ENCODE measurements at places on chromosomes 13 and 19. TPM values are rescaled to one million over a fixed set of nuclear protein-coding genes. Genes with fewer than 3 reads are reported as not detected.

- H3K27ac ChIP-seq, result no peak overlapping the region
- H3K4me3 ChIP-seq, result peak overlapping the region; percentile 73
- H3K27me3 ChIP-seq, result peaks cover 75% of the 10 kb centered on the region
- peaks cover 4% of the 10 kb centered on the region for H3K4me1 ChIP-seq
These were observed 4.3 kb downstream of the ONECUT3 start for GRCh38 chr19:1757468-1758230.

- no peak within 1 kb of the TSS for H3K4me3 ChIP-seq
- no peaks in the 10 kb centered on the region for H3K4me1 ChIP-seq
- H3K27ac ChIP-seq, result no peak within 1 kb of the TSS
- no peaks in the 10 kb centered on the region for H3K36me3 ChIP-seq
- no peaks in the 10 kb centered on the region for H3K27me3 ChIP-seq
These were observed at the start of gene FPR3 for GRCh38 chr19:51794885-51795490. Gene FPR3, plus strand, starts transcription at chr19:51795157. Its CDS starts 28,592 bp downstream, at chr19:51823749.

DNA sequence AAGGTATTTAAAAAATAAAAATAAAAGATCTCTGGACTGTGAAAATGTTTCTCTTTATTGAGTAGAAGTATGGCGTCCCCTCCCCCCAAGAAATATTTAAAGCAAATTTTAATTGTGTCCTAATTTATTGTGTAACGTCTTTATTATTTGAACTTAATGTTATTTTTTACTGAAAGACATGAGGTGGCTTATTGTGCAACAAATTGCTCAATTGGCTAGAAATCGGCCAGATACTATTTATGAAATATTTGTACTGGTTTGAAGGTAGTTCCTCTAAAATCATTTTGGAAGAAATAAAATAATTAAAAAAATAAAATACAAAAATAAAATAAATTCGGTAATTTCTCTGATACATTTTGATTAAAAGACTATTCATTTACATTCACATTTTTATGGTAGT, 162.3 kb downstream of the DACH1 start:
- H3K36me3 ChIP-seq, result peaks cover 7% of the 10 kb centered on the region
- H3K4me1 ChIP-seq, result peaks cover 15% of the 10 kb centered on the region
- no peak overlapping the region for H3K27ac ChIP-seq
- no peak for DNase-seq
- no peaks in the 10 kb centered on the region for H3K27me3 ChIP-seq
- no peak overlapping the region for H3K4me3 ChIP-seq

The GSX1 gene
- total RNA-seq, result not detected

- peak overlapping the region; percentile 96 for H3K27ac ChIP-seq
- H3K4me1 ChIP-seq, result peaks cover 37% of the 10 kb centered on the region
- H3K4me3 ChIP-seq, result peak overlapping the region; percentile 74
- H3K36me3 ChIP-seq, result peaks cover 5% of the 10 kb centered on the region
These were observed 9.0 kb upstream of the CIRBP start for GRCh38 chr19:1259876-1260748.

The FFAR3 gene
- 0.45 TPM for total RNA-seq

DNA sequence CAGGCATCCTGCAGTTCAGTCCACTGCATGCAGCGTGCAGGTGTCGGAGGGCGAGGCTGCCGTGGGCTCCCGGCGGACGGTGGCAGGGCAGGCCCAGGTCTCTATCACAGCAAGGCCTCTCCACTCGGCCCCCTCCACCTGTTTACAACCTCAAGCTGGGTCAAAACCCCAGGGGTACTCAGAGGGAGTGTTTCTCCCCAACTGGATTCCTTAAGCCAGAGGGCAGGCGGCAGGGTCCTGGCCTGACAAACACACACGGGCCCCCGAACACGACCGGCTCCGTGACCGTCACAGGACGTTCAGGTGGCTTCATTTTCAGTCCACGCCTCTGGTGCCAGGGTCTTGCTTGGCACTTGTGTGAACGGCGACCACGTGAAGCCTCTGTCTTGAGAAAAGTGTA, 23.5 kb downstream of the RASA3 start:
- peaks cover 35% of the 10 kb centered on the region for H3K4me1 ChIP-seq
- no peaks in the 10 kb centered on the region for H3K36me3 ChIP-seq
- H3K4me3 ChIP-seq, result no peak overlapping the region
- no peak for DNase-seq
- no peak overlapping the region for H3K27ac ChIP-seq

The PSG6 gene
- total RNA-seq, result not detected

DNA sequence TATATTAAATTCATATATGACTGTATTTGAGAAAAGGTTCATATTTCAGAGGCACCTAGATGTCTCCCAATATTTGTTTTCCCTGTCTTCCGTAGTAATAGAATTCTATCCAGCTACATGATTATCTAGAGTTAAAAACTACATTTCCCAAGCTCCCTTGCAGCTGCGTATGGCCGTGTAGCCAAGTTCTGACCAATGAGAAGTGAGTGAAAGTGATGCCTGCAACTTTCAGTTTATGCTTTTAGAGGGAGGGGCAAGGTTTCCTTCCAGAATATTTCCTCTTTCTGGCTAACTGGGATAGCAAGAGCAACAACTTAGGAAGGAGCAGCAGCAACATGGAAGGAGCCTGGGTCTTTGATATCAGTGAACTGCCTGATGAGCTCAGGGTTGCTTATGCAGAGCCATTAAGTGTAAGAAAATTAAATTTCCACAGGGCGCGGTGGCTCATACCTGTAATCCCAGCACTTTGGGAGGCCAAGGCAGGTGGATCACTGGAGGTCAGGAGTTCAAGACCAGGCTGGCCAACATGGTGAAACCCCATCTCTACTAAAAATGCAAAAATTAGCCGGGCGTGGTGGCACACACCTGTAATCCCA, 23.2 kb upstream of the CYP2A13 start:
- H3K4me3 ChIP-seq, result no peak overlapping the region
- no peak overlapping the region for H3K27ac ChIP-seq
- H3K4me1 ChIP-seq, result no peaks in the 10 kb centered on the region
- peaks cover 42% of the 10 kb centered on the region for H3K27me3 ChIP-seq
- no peaks in the 10 kb centered on the region for H3K36me3 ChIP-seq

GRCh38 chr13:107568181-107568580, 647.2 kb downstream of the LIG4 start:
- H3K4me3 ChIP-seq, result no peak overlapping the region
- H3K36me3 ChIP-seq, result no peaks in the 10 kb centered on the region
- H3K27me3 ChIP-seq, result no peaks in the 10 kb centered on the region
- no peak overlapping the region for H3K27ac ChIP-seq
- peaks cover 4% of the 10 kb centered on the region for H3K4me1 ChIP-seq

The ZNF773 gene
- 9.8 TPM for total RNA-seq

The CGB2 gene
- not detected for total RNA-seq

The ZNF578 gene
- total RNA-seq, result 1.1 TPM

DNA sequence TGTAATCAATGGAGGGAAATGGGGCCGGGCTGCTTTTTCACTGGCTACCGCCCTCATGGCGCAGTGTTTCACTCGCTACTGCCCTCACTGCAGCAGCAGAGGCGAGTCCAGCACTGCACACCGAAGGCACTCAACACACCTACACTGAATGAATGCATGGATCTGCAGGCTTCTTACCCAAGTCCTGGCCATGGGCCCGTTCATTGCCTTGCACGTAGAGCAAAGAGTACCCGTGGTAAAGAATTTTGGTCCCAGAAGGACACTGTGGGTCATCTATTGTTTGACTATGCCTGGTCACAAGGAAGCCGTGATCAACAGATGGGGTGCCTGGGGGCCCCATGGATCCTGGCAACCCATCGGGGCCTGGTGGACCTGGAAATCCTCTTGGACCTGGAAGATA, 144.9 kb downstream of the COL4A1 start:
- DNase-seq, result no peak
- H3K27me3 ChIP-seq, result no peaks in the 10 kb centered on the region
- no peak overlapping the region for H3K27ac ChIP-seq
- H3K4me3 ChIP-seq, result no peak overlapping the region

The TRPC4 gene
- 1.9 TPM for total RNA-seq

The KIR2DL4 gene
- total RNA-seq, result not detected

- no peak overlapping the region for H3K27ac ChIP-seq
- no peak for DNase-seq
- no peaks in the 10 kb centered on the region for H3K36me3 ChIP-seq
- no peaks in the 10 kb centered on the region for H3K27me3 ChIP-seq
- no peaks in the 10 kb centered on the region for H3K4me1 ChIP-seq
- no peak overlapping the region for H3K4me3 ChIP-seq
These were observed 360.9 kb downstream of the SLITRK5 start for GRCh38 chr13:88031980-88032559.

GRCh38 chr13:40330950-40331349, 335.5 kb downstream of the FOXO1 start:
- no peaks in the 10 kb centered on the region for H3K4me1 ChIP-seq
- H3K4me3 ChIP-seq, result no peak overlapping the region
- no peaks in the 10 kb centered on the region for H3K27me3 ChIP-seq
- H3K27ac ChIP-seq, result no peak overlapping the region
- no peak for DNase-seq

- no peaks in the 10 kb centered on the region for H3K4me1 ChIP-seq
- no peak for DNase-seq
- no peaks in the 10 kb centered on the region for H3K27me3 ChIP-seq
- H3K4me3 ChIP-seq, result no peak overlapping the region
- H3K27ac ChIP-seq, result no peak overlapping the region
These were observed 28.4 kb upstream of the SOHLH2 start for GRCh38 chr13:36242761-36243160.

GRCh38 chr13:51520524-51520923, 63.7 kb upstream of the WDFY2 start:
- H3K27me3 ChIP-seq, result no peaks in the 10 kb centered on the region
- H3K27ac ChIP-seq, result no peak overlapping the region

DNA sequence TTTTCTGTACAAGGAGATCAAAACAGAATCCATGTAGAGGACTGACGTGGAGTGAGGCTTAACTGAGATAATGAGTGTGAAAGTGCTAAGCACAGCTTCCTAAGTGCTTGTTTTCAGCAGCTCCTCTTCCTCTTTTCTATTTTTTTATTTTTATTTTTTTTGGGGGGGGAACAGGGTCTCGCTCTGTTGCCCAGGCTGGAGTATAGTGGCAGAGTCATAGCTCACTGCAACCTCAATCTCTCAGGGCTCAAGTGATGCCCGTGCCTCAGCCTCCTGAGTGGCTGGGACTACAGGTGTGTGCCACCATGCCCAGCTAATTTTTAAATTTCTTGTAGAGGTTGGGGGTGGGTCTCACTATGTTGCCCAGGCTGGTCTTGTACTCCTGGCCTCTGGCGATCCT, 5.6 kb upstream of the FOSB start:
- H3K27me3 ChIP-seq, result peaks cover 6% of the 10 kb centered on the region
- H3K4me3 ChIP-seq, result no peak overlapping the region
- no peak for DNase-seq
- H3K27ac ChIP-seq, result no peak overlapping the region
- H3K36me3 ChIP-seq, result no peaks in the 10 kb centered on the region
- H3K4me1 ChIP-seq, result no peaks in the 10 kb centered on the region

GRCh38 chr19:55549500-55550320, 4.4 kb upstream of the SBK3 start:
- H3K27me3 ChIP-seq, result peaks cover 29% of the 10 kb centered on the region
- no peak for DNase-seq
- no peaks in the 10 kb centered on the region for H3K36me3 ChIP-seq
- H3K4me1 ChIP-seq, result peaks cover 25% of the 10 kb centered on the region

The PDE4A gene
- 1.6 TPM for total RNA-seq

DNA sequence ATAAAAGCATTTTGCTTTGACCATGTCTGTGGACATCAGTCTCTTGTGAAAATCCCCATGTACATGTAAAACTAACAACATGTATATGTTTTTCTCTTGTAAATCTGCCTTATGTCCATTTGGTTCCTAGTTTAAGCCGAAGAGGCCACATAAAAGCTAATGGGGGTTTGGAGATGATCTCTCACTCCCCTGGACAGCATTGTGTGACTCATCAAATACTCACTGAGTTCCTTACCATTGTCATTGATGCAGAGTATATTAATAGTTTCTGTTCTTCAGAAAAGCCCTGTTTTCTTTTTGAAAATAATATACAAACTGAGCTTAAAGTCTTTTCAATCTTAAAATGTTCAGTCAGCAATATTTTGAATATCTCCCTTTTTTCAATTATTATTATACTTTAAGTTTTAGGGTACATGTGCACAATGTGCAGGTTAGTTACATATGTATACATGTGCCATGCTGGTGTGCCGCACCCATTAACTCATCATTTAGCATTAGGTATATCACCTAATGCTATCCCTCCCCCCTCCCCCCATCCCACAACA, 536.7 kb upstream of the HTR2A start:
- no peaks in the 10 kb centered on the region for H3K27me3 ChIP-seq
- H3K36me3 ChIP-seq, result no peaks in the 10 kb centered on the region
- H3K4me1 ChIP-seq, result no peaks in the 10 kb centered on the region
- DNase-seq, result no peak

- H3K36me3 ChIP-seq, result no peaks in the 10 kb centered on the region
- no peaks in the 10 kb centered on the region for H3K4me1 ChIP-seq
- no peak overlapping the region for H3K27ac ChIP-seq
- no peaks in the 10 kb centered on the region for H3K27me3 ChIP-seq
- DNase-seq, result no peak
- H3K4me3 ChIP-seq, result no peak overlapping the region
These were observed 54.5 kb upstream of the GPC6 start for GRCh38 chr13:93172109-93172508.

The COL4A2 gene
- 38.6 TPM for total RNA-seq

DNA sequence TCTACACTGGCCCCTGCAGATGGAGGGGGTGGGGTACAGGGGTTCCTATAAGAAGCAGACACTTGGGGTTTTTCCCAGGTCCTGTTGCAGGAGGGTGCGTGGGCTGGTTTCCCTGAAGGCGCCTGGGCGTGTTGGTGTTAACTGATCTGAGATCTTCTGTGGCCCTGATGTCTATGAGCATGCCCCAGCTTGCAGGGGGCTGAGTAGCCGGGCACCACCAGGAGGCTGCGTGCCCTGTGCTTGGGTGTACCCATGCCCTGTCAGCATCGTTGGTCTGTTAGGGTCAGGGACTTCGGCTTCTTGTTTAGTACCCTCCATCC, 45.3 kb downstream of the CAPN12 start:
- no peak for DNase-seq
- peak overlapping the region; percentile 77 for H3K27ac ChIP-seq
- H3K27me3 ChIP-seq, result no peaks in the 10 kb centered on the region
- H3K36me3 ChIP-seq, result peaks cover 3% of the 10 kb centered on the region
- peak overlapping the region; percentile 31 for H3K4me3 ChIP-seq

GRCh38 chr13:33571618-33572017, 246.3 kb upstream of the RFC3 start:
- no peak overlapping the region for H3K4me3 ChIP-seq
- no peak for DNase-seq
- H3K27me3 ChIP-seq, result peaks cover 11% of the 10 kb centered on the region
- H3K36me3 ChIP-seq, result no peaks in the 10 kb centered on the region

- no peak overlapping the region for H3K27ac ChIP-seq
- no peaks in the 10 kb centered on the region for H3K36me3 ChIP-seq
- DNase-seq, result no peak
- no peak overlapping the region for H3K4me3 ChIP-seq
These were observed 5.3 kb downstream of the FGF21 start for GRCh38 chr19:48760504-48761205.

The CCDC70 gene
- not detected for total RNA-seq

GRCh38 chr13:22357132-22357531, 686.3 kb downstream of the FGF9 start:
- H3K4me1 ChIP-seq, result no peaks in the 10 kb centered on the region
- H3K36me3 ChIP-seq, result no peaks in the 10 kb centered on the region
- no peak overlapping the region for H3K4me3 ChIP-seq
- H3K27me3 ChIP-seq, result no peaks in the 10 kb centered on the region

GRCh38 chr19:29967623-29968022, 25.6 kb downstream of the URI1 start:
- H3K4me1 ChIP-seq, result peaks cover 49% of the 10 kb centered on the region
- H3K4me3 ChIP-seq, result no peak overlapping the region
- H3K27ac ChIP-seq, result no peak overlapping the region
